A172 (cell line): ENCODE measurements at places on chromosomes 6 and 20.

GRCh38 chr6:100370265-100370664, 94.5 kb downstream of the SIM1 start:
- DNase-seq: peak; percentile 2

DNA sequence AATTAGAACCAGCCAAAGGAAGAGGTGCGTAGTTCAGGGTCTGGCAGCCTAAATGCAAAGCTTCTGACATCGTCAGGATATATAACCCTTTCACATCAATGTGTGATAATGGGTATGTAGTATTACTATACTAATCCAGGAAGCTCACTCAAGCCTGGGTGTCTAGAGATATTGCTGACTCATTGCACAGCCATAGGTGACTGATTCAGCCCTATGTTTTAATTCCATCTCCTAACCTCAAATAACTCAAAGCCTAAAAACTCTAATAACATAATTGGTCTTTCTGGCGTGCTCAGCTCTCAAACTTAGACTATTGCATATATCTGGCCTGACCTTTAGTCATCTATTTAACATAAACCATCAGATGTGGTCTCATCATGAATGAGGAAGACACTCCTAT, 658.4 kb downstream of the TBC1D32 start:
- DNase-seq: peak; percentile 12

- no peak for DNase-seq
These were observed 117.6 kb upstream of the PHACTR1 start for GRCh38 chr6:12598919-12599318.

- DNase-seq: peak; percentile 62
These were observed at the start of gene UTRN for GRCh38 chr6:144284783-144285547. Gene UTRN (plus strand): TSS chr6:144285335. CDS start chr6:144291829, 6,494 bp downstream.

- DNase-seq: no peak
These were observed 182.5 kb upstream of the LAMP5 start for GRCh38 chr20:9331707-9332435.

- DNase-seq: no peak
These were observed 136.8 kb downstream of the FNDC1 start for GRCh38 chr6:159305804-159306537.

GRCh38 chr6:100617633-100618350, 153.1 kb upstream of the SIM1 start:
- DNase-seq: peak; percentile 14
